Stimulated activated CD4-positive, alpha-beta T cell treated with anti-CD3 and anti-CD28 coated beads, TNF-alpha, amount 100 ng/mL, for 4 hours (primary cell): ENCODE measurements at places on chromosomes 13 and 19.

- no peak for DNase-seq
These were observed 26.5 kb downstream of the NUMBL start for GRCh38 chr19:40663695-40664692.

DNA sequence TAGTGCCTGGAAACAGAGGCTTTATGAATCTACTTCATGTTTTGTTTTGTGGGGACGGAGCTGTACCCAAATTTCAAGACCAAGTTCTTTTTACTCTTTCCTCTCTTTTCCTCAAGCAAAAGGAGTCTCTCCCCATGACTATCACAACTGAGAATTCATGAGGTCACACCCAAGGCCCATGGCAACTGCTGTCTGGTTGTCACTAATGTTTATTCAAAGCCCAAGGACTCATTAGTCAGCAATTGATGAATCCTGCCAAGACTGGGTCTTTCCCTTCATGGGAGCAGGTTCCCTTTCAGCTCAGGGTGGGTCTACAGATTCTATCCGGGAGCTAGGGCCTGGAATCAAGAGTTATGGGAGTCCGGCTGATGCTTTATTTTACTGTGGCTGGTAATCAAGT is 441.5 kb upstream of the PCDH20 start:
- DNase-seq: no peak

- no peak for DNase-seq
These were observed 278.9 kb upstream of the PCDH9 start for GRCh38 chr13:67509018-67509417.

DNA sequence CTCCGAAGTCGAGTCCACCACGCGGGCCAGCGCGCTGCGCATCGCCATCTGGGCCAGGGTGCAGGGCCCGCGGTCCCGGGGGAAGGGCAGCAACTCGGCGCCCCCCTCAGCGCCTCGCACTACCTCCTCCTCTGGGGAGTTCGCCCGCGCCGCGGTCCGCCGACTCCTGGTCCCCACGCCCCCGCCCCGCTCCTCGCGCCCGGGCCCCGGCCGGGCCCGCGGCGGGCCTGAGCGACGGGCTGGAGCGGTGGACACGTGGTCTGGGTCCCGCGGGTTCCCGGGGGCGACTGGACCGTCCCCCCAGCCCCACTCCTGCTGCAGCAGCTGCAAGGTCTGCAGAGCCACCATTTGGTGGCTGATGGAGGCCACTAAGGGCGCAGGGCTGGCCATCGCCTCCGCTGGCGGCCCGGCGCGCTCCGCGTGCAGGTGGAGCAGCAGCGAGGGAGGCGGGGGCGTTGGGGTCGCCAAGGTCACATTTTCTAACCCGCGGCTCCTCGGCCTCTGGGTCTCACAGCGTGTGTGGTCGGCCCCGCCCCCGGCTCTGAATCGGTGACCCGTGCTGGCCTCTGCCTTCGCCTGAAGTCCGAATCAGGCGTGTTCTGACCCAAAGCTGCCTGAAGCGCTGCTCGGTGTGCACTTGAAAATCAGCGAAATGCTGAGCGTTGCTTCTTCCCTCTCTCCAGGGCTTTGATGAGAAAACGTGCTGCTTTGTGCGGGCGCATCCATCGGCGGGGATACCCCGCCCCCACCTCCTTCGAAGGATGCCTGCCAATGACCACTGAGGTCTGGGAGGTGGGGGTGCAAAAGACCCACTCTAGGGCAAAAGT is at the start of gene DLEU7:
TSS of gene DLEU7 (minus strand) at position 436 of the 827 bp plus-strand sequence. CDS start at position 390, 46 bp downstream.
- no peak for DNase-seq
